ENCODE measurements at places on chromosomes 7 and 10.
A peak's percentile ranks its signal among the peaks of the same experiment; 100 is the strongest.

GRCh38 chr10:14758994-14759664 is 15.6 kb downstream of the FAM107B start:
- no peak for DNase-seq

GRCh38 chr10:85600026-85600743 is 766.4 kb downstream of the GRID1 start:
- DNase-seq: no peak

- peak; percentile 45 for DNase-seq
Measured at GRCh38 chr10:3774814-3775695, 10.0 kb downstream of the KLF6 start.

DNA sequence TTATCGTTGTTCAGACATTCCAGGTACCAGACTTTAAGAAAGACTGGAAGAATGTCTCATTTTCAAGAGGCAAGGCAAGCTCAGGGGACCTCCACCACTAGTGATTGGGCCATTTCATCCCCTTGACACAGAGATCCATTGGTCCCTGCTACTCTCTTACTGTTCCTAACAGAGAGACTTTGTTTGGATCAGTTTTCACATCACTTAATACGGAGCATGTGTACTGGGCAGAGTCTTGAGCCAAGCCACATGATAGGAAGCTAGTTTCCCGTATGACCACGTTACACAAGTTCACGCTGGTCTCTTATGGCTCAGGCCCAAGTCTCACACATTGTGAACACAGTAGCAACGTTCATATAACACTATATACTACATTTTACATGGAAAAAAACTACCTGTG is 269.9 kb downstream of the BAMBI start:
- peak; percentile 67 for DNase-seq

DNA sequence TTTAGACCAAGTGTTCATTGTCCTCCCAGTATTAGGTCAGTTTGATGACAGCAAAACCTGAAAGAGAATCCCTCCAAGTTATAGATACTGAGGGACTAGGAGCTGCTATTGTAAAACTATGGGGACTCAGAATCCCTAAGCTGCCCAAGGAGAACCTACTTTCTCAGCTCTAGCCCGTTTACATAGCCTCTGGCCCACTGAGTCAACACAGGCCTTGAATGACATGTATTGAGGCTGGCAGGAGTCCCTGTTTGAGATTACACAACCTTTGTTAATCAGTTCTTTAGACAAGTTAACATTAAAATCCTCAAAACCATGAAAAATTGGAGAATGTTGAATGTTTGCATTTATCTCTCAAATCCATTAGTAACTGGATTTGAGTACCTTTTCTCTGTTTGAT is 1079.0 kb downstream of the KCNMA1 start:
- no peak for DNase-seq

DNA sequence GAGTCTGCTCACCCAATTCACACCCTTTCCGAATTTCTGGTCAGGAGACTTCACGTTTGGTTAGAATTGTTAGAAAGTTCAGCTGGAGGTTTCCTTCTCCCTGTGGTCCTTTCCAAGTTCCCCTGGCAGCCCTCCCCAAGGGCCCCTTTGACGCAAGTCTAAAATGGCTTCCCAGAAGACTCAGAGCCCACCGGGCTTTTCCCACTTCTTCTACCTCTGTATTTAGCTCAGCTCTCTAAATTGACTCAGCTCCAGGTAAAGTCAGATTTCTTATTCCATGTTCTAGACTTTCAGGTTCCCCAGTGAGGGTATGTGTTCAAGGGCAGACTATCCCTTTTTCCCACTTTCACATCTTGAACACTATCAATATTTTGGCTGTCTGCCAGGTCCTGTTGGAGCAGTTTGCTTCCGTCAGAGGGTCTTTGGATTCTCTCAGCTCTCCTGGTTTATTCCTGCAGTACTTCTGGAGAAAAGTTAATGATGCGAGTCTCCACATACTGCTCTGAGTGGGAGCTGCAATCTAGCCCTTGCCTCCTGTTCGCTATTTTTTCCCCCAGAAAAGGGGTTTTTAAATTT is 53.1 kb upstream of the ZNF273 start:
- DNase-seq: no peak

DNA sequence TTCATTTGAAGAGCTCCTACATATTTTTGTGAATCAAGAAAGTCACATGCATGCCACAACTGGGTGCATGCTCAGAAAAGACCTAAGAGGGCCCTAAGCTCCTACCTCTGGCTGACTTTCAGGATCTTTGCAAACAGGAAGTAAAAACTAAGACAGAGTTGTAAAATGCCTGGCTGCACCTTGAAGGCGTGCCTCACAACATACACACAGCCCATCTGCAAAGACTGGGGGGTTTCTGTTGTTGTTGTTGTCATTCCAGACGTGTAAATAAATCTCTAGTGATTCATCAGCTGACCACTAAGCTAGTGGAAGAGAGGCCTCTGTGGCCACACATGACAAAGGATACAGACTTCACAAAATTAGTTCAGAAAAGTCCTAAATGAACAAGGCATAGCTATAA is 31.8 kb downstream of the SMURF1 start:
- DNase-seq: no peak

DNA sequence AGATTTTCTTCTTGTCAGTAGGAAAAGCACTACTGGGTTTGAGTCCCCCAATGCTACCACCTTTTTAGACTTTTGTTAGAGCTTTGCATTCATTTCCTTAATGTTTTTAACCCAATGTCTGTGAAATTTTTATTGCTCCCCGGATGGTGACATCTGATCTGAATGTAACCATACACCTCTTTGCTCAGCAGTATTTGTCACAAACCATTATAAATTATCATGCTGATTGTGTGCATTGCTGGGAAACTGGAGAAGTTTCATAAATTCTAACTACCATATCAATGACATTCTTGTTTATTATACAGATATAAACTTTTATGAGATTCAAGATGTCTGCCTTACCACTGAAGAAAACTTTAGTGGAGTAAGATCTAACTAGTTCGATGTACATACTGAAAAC is 8.5 kb downstream of the NRP1 start:
- no peak for DNase-seq

GRCh38 chr10:84308021-84308420 is 20.4 kb upstream of the CCSER2 start:
- no peak for DNase-seq

DNA sequence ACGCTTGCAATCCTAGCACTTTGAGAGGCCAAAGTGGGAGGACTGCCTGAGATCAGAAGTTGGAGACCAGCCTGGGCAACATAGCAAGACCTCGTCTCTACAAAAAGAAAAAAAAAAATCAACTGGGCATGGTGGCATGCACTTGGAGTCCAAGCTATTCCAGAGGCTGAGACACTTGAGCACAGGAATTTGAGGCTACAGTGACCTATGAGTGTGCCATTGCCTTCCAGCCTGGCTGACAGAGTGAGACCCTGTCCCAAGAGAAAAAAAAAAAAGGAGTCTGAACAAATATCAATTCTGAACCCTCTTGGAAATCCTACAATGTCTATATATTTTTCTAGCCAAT is 126.8 kb upstream of the NRP1 start:
- no peak for DNase-seq

DNA sequence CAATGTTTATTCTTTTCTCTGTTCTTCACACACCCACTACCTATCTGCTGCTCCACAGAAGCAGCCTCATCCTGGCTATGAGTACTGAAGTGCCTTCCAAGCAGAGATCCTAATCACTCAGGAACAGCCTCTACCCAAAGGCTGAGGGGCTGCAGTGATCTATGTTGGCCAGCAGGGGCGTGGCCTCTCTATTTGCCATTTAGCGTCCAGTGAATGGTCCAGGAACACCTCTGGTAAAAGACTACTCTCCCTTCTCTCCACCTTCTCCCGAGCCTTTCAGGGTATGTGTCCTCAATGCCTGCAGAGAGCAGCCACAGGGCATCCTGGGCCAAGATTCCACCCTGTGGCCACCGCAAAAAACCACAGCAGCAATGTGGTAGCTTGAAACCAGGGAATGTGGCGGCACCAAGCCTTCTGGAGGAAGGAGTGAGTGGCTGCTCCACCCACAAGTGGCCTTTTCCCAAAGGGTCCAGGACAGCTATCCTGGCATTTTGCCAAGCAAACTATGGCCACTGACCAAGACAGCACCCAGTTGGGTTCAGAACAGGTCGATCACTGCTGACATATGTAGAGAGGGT is 70.9 kb downstream of the SYPL1 start:
- DNase-seq: no peak

DNA sequence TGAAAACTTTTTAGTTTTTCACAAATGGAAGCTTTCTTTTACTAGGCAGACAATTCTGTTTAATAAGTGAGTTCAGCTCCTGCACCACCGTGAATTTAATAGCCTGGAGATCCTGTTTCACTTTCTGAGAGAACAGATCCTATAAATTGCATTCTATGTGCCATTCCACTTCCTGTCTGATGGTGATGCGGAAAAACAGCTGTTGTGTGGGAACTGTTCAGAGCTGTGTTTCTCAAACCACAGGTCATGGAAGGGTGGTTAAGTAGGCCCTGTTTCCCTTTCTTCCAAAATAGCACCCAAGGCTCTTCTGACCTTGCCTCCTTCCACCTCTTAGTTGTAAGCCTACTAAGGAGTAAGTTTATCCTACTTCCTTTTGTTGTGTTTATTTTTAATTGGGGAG is 97.2 kb upstream of the DKK1 start:
- peak; percentile 53 for DNase-seq

DNA sequence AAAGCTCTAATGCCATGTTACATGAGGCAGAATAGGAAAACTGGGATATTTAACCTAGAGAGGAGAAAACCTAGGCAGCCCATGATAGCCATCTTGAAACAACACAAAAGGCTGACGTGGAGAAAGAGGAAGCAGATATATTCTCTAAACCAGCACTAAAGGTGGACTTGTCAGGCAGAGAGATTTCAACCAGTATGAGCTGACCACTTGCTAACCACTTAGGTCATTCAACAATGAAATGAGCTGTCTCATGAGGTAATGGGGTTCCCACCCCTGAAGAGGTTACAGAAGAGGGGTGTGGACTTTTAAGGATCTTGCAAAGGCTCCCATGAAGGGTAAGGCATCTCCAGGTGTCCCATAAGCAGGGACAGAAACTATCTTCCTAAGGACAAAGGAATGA is 26.8 kb upstream of the EGR2 start:
- DNase-seq: no peak

GRCh38 chr7:95427166-95427565 is 7.7 kb downstream of the PON2 start:
- no peak for DNase-seq

- DNase-seq: no peak
Measured at GRCh38 chr7:8277394-8277982, 15.5 kb upstream of the ICA1 start.

- no peak for DNase-seq
Measured at GRCh38 chr10:88731296-88731695, 25.2 kb downstream of the LIPK start.

GRCh38 chr7:130593033-130593432 is 75.5 kb downstream of the COPG2 start:
- DNase-seq: no peak

GRCh38 chr7:83850125-83850524 is 201.2 kb upstream of the SEMA3E start:
- no peak for DNase-seq

GRCh38 chr10:96858706-96859050 is 26.6 kb downstream of the LCOR start:
- DNase-seq: no peak

DNA sequence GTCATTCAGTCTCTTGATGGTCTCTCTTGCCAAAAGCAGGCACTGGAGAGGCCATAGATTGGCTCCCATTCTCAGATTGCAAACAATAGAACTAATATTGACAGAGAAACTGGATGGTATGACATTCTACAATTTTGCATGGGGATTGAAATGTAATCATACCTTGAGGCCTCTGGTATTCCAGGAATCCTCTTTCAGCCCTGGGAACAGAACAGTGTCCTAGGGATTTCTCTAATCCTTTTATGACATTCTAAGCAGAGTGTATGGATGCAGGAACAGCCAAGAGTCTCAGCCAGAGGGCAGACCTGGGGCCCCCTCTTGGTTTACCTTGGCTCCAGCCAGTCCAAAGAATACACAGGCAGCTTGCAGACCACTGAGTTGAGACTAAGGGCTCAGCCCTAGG is 206.4 kb downstream of the KCNMA1 start:
- peak; percentile 48 for DNase-seq

DNA sequence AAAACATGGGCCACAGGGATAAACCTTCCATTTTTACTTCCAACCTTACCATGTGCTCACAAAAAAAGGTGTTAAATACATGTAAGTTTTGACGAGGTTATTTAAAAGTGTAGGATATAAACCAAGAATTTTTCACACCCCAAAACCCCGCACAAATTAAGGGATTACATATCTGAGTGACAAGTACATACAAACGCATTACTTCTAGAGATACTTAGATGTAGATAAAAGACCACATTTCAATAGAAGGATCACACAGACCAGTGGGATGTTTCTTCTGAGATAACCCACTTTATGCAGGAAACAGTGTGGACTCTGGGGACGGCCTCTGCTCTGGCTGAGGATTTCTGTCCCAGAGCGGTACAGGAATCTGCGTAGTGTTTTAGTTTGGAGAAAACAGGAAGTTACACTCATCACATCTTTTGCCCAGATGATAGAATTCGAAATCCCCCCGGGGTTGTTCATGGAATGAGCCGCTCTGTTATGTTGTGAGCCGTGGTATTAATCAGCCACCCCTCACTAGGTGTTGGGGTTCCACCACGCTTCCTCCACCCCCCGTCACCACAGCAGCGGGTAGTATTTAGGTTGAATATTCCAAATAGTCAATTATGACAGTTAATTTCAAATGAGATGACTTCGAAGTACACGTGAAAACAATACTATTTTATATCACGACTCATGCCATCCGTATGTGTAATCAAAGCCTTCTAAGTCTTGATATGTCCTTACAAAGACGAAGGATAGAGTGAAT is 1.3 kb upstream of the CUL1 start:
- DNase-seq: peak; percentile 19

- no peak for DNase-seq
Measured at GRCh38 chr7:97271619-97272018, 154.1 kb downstream of the SDHAF3 start.

- DNase-seq: no peak
Measured at GRCh38 chr7:86668315-86668714, 24.6 kb downstream of the GRM3 start.

GRCh38 chr10:10361301-10361885 is 656.3 kb upstream of the CELF2 start:
- no peak for DNase-seq

DNA sequence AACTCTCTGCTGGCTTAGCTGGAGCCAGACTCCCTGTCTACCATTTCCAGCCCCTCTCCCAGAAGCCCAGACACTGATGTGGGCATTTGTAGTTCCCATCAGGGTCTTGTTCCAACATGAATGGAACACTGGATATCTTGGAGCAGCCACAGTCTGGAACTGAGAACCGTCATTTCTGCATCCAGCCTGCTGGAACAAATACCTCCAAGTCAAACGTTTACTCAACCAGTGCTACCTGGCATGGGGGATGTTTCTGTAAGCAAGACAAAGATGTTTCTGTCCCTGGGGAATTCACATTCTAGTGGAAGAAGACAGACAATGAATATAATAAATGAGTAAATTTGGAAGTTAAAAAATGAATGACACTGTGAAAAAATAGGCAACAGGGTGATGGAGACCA is 70.8 kb upstream of the ZNF438 start:
- DNase-seq: no peak

DNA sequence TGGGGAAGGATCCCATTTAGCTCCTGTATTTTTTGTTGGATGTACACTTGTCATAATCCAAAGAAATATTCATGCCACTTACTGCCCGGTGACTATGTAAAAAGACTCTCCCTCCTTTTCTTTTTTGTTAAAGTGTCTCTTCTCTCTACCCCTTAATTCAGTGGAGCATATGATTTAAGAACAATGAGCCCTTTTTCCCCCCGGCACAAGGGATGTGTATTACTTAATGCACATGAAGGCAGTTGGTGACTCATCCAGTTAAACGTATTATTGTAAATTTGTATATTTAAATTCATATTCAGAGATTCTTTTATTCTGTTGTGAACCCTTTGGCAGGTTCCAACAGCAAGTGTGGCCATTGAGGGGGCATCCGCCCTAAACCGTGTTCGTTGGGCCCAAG is 241.9 kb downstream of the SLC25A13 start:
- DNase-seq: no peak

Measured in right hindlimb (tissue), 1 donor.